Activated CD4-positive, alpha-beta T cell treated with anti-CD3 and anti-CD28 coated beads for 4 hours (primary cell): ENCODE measurements at places on chromosomes 16 and 17.

DNA sequence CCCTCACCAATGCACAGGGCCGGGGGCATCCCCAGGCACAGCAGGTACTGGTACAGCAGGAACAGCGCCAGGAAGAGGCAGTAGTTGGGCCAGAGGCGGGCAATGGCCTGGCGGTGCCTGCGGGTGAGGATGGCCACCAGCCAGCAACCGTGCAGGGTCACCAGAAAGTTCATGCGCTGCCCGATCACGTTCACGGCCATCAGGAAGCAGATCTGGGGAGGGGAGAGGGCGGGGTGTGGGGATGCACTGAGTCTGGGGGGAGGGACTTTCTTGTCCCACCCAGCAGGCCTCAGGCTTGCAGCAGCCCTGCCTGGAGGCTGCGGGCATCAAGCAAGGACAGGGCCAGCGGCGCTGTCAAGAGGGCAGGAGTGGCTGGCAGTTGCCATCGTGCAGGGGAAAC lies 25.4 kb downstream of the CTU2 start:
- no peak for DNase-seq

- DNase-seq: no peak
These were observed 7.6 kb upstream of the NLRC5 start for GRCh38 chr16:56981729-56982271.

DNA sequence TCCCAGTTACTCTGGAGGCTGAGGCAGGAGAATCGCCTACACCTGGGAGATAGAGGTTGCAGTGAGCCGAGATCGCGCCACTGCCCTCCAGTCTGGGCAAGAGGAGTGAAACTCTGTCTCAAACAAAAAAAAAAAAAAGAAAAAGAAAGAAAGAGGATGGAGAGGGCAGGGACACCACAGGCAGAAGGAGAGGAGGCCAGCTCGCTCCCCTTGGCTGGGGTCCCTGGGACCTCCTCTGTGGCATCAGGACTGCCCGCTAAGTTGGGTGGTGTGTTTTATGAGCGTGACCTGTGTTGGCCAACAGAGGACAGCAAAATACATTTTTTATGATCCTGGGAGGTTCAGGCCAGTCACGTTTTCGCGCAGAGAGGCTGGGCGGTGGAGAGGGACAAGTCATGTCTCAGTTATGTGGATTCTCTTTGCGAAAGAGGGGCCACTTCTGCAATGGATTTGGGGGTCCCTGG lies 229.6 kb downstream of the MRTFB start:
- peak; percentile 29 for DNase-seq

DNA sequence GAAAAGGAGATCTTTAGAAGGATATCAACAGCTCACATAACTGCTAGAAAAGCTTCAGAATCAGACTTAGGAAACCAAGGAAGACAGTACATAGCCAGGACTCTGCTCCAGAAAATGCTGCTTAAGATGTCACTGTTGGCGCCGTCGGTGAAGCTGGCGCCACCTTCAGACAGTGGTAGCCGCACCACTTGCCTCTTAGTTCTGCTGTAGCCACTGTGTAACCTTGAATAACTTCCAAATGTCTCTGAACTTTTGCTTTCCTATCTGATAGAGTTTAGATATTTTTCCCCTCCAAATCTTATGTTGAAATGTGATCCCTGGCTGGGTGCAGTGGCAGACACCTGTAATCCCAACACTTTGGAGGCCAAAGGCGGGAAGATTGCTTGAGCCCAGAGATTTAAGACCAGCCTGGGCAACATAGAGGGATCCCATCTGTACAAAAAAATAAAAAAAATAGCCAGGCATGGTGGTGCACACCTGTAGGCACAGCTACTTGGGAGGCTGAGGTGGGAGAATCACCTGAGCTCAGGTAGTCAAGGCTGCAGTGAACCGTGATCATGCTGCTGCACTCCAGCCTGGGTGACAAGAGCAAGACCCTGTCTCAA lies 6.3 kb upstream of the USP31 start:
- DNase-seq: no peak

DNA sequence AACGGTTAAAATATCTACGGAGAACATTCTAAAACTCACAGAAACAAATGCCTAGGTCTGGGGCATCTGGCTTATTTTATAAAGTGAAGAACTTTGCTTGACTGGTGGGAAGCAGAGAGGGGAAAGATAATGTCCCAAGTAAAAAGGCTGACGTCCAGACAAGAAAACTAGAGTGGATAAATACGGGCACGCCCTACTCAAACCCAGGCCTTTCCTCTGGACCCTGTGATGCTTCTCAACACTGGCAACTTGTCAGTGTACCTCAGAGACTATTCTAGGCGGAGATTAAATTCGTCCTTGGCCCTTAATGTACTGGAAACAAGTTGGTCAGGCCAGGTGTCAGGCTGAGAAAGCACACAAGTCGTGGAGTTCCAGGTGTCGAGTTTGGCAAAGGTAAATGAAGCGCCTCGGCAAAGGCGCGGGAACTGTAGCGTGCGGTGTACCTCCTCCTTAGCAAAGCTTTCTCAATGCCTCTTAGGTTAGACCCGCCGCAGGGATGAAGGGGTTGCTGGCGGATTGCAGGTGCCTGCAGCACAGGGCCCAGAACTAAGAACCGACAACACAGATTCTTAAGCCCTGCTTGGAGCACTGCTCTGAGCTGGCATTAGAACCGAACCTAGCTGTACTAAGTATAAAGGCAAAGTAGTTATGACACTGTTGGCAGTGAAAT lies 668 bp upstream of the UNK start:
- DNase-seq: no peak

GRCh38 chr17:19785854-19786253 lies 37.8 kb upstream of the ALDH3A1 start:
- no peak for DNase-seq

- no peak for DNase-seq
These were observed 883 bp upstream of the TAF15 start for GRCh38 chr17:35808240-35808961.

DNA sequence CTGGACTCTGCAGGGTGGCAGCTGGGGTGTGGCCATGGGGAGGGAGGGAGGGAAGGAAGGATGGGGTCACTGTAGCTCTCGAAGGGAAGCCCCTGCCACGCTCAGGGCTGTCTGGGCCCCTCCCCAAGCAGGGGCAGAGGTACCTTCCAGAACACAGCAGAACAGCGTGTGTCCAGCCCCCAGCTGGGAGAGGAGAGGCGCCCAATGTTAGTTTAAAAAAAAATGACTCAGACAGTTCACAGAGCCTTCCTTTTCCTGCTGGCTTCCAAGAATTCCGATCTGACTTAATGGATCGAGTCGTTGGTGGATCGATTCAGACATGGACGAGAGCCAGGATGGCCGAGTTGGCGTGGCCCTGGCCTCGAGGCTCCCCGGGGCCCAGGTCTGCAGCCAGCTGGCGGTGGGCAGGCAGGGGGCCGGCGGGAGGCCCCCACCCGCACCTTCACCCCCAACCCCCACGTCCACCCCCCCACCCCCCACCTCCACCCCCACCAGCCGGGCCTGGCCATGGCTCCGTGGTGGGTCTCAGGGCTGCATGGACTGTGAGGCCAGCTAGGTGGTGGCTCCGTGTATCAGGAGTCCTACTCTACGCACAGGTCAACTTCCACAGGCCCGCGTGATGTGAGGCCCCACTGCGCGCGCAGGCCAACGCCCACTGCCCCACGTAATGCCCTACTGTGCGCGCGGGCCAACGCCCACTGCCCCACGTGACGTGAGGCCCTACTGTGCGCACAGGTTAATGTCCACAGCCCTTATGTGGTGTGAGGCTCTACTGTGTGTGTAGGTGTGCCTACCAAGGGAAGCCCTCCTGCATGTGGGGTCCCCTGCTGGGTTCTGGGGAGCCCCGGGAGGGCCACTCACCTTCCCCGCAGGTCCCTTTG lies 21.8 kb downstream of the CACNA1H start:
- DNase-seq: no peak

GRCh38 chr16:11413907-11414595 lies 68.8 kb downstream of the RMI2 start:
- DNase-seq: no peak

- DNase-seq: no peak
These were observed 56.1 kb upstream of the MED13 start for GRCh38 chr17:62121025-62121730.

- no peak for DNase-seq
These were observed 1.4 kb downstream of the FMNL1 start for GRCh38 chr17:45222996-45223538.

DNA sequence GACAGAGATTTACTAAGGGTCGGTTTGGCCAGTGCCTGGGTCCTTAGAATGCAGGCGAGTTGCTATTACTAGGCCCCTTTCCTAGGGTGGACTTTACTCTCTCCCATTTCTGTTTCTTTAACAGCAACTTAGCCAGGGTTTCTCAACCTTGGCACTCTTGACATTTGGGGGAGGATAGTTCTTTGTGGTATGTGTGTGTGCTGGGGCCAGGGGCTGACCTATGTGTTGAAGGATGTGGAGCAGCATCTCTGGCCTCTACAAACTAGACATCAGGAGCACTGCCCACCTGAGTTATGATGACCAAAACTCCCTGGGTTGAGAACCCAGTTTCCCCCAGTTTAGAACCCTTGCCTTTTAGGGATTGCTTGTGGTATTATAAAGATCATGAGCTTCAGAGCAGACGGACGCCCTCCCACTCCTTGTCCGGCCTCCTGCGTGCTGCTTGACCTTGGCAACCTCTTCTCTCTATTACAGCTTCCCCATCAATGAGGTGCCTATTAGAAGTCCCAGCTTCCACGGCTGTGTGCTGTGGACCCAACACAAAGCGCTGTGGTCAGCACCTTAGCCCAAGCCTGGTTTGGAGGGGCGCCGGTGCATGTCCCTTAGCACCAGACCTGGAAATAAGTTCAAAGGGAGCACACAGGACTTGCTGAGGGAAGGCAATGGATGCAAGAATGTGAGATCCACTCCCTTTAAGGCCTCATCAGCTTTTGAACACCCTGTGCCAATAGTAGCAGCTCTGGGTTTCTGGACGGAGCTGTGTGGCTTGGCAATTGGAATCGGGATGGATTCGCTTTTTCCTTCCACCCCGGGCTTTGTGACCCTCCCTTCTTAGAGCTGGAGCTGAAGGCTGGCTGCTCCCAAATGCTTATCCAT lies 239.2 kb upstream of the MAF start:
- DNase-seq: no peak

DNA sequence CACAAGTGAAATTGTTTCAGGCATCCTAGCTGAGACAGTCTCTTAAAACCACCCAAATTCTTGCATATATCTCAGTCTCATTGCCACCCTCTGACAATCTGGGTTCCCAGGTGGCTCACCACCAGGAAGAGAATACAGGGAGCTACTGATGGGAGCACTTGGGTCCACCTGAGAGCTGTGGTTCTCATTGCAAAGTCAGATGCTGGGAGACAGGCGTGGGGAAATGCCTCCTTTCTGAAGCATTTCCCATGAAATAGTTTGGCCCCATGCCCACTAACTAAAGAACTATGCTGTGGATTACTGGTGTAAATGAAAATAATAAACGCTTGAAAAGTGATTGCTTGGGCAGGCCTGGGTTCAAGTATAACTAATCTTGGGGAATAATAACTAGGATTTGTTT lies 70.3 kb downstream of the CMC2 start:
- no peak for DNase-seq

GRCh38 chr17:31582151-31582907 lies 190.9 kb downstream of the RAB11FIP4 start:
- DNase-seq: no peak

DNA sequence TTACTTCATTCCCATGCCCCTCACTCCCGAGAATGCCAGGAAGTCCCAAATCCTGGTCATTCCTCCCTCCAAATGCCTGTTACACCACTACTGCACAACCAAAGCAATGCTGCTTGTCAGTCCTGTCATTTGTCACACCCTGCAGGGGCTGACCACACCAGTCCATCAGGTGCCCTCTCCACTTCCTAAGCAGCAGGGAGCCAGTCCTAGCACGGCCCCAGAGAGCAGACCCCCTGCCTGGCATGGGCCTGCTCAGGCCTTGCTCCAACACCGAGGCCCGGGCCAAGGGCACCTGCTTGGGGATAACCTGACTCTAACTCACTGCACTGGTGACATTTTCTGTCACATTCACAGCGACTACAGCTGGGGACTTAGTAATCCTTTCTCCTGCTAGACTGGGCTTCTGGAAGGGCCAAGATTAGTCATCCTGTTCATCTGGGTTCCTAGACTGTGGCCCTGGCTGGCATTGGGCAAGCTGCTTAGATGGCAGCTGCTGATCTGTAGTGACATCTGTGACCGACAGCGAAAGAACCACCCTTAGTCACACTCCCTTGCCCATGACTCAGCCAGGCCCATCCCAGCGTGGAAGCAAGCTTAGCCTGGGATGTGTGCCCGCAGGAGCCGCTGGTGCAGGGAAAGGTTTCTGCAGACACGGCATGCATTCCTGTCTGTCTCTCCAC lies 5.4 kb downstream of the ALYREF start:
- no peak for DNase-seq

DNA sequence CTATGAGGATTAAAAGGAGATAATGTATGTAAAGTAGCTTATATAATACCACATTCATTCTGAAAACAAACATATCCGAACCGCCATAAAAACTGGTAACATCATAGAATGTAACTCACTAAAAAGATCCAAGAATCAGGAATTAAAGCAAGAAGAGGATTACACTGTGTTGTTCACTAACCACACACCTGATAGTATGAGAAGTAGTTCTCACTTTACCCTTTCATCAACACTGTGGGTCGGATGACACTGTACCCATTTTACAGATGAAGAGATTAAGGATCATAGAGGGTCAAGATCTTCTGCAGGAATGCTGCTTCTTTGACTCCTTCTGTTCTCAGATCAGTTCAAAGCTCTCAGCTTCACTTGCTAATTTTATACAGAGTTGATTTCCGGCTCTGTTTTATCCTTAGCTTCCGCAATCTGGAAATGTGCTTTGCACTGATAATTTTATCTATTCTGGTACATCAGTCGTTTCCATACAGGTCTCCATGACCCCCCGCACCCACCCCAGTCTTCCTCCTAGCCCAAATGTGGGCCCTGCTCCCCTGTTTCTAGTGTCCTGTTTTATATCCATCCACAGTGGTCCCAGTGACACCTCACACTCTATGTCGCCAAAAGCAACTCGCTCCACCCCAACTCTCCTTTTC lies 288.6 kb upstream of the CCL2 start:
- no peak for DNase-seq

- DNase-seq: no peak
These were observed 37.9 kb downstream of the TSC2 start for GRCh38 chr16:2085669-2086068.

GRCh38 chr17:36657763-36658490 lies 56.5 kb downstream of the MRM1 start:
- no peak for DNase-seq

DNA sequence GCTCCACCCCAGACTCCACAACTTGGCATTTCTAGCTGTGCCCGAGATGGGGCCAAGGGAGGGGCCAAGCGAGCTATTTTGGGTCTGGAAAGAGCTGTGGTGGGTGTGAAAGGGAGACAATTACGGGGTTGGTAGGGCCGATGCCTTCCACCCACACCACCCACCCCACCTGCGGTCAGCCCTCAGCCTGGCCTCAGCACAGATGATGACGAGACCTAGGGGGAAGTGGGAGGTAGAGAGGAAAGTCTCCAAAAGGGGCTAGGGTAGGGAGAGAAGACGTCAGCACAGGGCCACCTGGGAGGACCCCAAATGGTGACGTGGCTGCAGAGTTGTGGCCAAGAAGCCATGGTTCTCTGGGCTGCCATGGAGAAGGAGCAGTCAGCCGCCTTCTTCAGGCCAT lies 83.1 kb downstream of the SDK2 start:
- DNase-seq: no peak

- no peak for DNase-seq
These were observed 1483.0 kb downstream of the CDH8 start for GRCh38 chr16:60553090-60553757.
